Activated CD8-positive, alpha-beta memory T cell treated with anti-CD3 and anti-CD28 coated beads for 48 hours (primary cell): ENCODE measurements at places on chromosomes 2 and 18.

DNA sequence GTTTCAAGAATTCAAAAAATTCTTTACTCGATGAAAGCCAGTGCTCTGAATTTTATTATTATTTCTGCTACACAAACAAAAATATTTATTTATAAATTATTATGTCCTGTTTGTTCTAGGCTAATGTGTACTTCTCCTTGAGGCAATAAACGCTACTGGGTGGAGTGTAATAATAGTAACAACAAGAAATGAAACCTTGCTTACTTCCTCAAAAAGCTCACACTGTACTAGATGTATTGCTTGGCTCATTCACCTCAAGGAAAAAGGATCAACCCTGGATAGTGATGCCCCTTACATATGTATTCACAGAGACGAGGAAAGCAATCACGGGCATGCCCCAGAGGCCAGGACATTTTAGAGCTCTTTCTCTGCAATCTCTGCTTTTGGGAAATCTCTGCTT, 685.6 kb upstream of the NXPH2 start:
- DNase-seq: no peak

- DNase-seq: no peak
Measured at GRCh38 chr2:21404137-21404536, 280.4 kb downstream of the TDRD15 start.

- no peak for DNase-seq
Measured at GRCh38 chr2:11465110-11465484, 864 bp downstream of the E2F6 start.

DNA sequence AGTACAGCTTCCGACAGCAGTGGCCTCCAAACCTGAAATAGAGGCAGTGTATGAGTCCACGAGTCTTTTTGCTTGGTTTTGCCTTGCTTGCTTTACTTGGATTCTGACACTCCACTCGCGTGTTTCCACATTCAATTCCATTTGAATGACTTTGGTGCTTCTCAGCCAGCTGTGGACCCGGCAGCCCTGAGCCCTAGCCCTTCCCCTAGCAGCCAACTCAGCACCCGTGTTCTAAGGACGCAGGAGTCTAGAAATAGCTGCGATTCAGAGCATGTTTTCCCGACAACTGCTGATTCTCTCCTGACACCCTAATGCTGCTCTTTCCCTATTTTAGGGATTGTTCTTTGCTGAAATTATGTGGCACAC, 20.6 kb downstream of the LRRFIP1 start:
- DNase-seq: no peak

- DNase-seq: no peak
Measured at GRCh38 chr2:159891267-159891588, 93.2 kb upstream of the CD302 start.
